Glomerular endothelial cell (primary cell): ENCODE measurements at places on chromosomes 11 and 22.

- no peak for DNase-seq
Observed at GRCh38 chr11:65558002-65558929, at the start of gene LTBP3. Gene LTBP3, minus strand, starts transcription at chr11:65558359. Its CDS starts 400 bp downstream, at chr11:65557959.

DNA sequence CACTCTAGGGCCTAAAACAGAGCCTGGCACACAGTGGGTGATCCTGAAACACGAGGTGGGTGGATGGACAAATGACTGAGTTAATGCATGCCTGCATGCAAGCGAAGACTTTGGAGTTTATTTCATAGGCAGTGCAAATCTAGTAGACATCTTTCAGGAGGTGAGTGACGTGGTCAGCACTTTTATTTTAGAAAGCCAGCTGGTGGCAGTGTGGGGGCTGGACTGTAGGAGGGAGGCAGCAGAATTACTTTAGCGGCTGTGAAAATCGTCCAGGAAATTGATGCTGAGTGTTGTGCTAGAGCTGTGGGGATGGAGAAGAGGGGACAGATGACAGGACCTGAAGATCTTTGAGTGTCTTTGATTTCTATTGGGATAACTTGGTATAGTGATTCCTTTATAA, 47.1 kb downstream of the BMAL1 start:
- DNase-seq: no peak

- DNase-seq: no peak
Observed at GRCh38 chr11:85903811-85904210, 48.6 kb downstream of the CCDC83 start.

GRCh38 chr22:19405133-19405532, 26.4 kb downstream of the HIRA start:
- DNase-seq: no peak

- no peak for DNase-seq
Observed at GRCh38 chr11:7592711-7593110, 78.9 kb downstream of the PPFIBP2 start.

DNA sequence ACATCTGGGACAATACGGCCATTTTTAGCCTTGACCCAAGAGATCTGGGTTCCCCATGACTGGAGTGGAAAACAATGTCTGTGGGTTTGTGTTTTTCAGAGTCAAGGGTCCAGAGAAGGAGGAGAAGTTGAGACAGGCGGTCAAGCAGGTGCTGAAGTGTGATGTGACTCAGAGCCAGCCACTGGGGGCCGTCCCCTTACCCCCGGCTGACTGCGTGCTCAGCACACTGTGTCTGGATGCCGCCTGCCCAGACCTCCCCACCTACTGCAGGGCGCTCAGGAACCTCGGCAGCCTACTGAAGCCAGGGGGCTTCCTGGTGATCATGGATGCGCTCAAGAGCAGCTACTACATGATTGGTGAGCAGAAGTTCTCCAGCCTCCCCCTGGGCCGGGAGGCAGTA, 15.7 kb downstream of the NNMT start:
- no peak for DNase-seq

GRCh38 chr22:39101226-39101625, 4.2 kb downstream of the APOBEC3H start:
- DNase-seq: no peak

DNA sequence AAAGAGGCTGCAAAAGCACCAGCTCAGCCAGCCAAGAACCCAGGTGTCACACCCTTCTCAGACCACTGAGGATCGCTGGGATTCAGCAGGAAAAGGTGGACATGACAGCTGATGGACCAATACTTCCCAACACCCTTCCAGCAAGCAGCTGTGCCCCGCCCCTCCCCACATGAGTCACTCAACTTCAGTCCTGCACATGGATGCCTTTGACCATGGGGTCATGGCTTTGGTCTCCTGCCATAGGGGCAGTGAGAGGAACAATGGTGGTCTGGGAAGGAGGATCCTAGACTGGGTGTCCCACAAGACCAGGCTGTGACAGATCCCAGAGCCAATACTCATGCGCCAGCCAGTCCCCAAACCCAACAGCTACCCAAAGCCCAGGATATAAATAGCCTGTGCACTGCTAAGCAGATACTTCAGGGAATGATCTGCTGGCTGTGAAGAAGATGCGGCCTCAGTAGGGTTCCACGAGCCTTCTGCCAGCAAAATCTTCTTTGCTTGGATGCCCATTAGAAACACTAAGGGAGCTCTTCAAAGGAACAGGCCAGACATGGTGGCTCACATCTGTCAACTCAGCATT, 5.5 kb upstream of the RGL4 start:
- no peak for DNase-seq

DNA sequence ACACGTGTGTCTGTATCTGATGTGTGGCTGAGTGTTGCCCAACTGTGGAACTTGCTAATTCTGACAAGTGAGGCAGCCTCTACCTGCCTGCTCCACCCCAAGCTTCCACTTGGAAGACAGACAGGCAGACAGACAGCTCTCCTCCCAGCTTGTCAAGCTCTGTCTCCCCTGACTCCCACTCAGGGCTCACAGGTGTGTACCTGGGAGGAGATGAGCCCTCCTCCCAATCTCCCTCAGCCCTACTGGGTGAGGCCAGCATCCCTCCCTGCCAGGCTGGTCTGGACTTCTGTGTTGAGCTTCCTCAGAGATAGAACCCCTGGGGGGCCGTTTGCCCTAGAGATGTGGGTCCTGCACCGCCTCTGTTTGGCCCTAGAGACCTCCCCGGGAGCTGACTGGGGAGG, 1.0 kb upstream of the CHRM1 start:
- no peak for DNase-seq

DNA sequence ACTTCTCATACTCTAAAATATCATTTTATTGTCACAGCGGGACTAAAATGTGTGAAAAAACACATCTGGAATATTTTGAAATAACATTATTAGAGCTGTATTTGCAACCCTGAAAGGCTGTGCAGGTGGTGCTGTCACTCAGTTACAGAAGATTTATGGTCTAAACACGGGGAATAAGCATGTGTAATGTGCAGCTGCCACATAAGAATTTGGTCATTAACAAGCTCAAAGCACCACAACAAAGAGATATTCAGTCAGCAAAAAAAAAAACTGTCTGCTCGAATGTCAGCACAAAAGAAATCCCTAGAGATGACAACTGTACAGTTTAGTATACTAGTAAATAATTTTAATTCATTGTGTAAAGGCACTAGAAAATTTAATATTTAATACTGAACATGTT, 31.3 kb downstream of the TMEM123 start:
- no peak for DNase-seq

DNA sequence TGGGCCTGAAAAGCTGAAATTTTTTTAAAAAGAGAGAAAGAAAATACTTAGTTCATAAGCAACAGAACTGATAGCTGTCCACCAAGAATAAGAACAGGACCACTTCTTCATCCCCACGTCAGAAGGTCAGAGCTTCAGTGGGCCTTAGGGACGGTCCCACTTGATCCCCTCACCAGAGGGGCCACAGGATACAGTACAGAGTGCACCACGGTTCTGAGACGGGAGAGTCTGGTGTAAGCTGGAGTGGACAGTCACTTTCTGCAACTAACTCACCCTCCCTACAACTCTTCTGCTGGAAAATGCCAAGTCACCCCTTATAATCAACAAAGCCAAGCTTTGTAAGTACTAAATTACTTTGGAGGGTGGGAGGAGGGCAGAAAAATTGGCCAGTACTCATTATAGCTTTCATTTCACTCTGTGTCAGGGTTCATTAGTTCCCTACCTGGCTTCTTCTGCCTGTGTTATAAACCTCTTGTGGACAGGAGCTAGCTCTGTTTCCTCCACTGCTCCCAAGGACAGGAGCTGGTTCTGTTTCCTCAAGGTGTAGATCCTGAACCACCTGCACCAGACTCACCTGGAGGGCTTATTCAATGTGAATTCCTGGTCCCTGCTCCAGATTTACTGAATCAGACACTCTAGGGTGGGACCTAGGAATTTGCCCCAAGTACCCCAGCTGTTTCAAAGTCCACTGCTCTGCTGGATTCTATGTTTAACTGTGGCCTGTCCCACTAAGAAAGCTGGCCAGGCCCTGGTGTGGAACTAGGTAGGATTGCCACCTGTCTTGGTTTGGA, 39.6 kb downstream of the SCGB1A1 start:
- no peak for DNase-seq

GRCh38 chr11:78190374-78190773, 1.7 kb downstream of the USP35 start:
- no peak for DNase-seq

- DNase-seq: no peak
Observed at GRCh38 chr22:40733919-40734318, 54.6 kb downstream of the MCHR1 start.

DNA sequence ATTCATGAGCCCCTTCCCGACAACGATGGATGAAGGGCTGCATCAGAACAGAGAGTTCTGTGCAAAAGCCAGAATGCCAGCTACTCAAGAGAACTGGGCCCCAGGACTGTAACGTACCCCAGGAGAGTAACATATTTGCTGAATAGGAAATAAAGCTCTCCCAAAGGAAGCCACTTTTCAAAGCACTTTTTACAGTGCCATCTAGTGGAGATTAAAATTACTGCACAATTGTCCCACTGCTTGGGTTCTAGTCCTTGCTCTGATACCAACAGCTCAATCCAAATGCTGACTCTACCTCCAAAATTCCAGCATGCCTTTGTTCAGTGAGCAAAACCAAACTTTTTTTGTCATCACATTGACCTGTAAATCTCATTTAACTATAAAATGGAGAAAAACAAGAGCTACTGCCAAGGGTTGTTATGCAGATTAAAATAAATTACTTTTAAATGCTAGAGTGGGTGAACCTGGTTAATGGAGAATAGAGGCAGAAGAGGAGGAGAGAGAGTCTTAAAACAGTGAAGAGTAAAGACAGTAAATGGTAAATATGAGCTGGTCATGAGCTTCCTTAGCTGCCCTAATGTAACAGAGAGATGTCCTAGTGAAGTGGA, 87.6 kb upstream of the FSHB start:
- DNase-seq: peak; percentile 12

DNA sequence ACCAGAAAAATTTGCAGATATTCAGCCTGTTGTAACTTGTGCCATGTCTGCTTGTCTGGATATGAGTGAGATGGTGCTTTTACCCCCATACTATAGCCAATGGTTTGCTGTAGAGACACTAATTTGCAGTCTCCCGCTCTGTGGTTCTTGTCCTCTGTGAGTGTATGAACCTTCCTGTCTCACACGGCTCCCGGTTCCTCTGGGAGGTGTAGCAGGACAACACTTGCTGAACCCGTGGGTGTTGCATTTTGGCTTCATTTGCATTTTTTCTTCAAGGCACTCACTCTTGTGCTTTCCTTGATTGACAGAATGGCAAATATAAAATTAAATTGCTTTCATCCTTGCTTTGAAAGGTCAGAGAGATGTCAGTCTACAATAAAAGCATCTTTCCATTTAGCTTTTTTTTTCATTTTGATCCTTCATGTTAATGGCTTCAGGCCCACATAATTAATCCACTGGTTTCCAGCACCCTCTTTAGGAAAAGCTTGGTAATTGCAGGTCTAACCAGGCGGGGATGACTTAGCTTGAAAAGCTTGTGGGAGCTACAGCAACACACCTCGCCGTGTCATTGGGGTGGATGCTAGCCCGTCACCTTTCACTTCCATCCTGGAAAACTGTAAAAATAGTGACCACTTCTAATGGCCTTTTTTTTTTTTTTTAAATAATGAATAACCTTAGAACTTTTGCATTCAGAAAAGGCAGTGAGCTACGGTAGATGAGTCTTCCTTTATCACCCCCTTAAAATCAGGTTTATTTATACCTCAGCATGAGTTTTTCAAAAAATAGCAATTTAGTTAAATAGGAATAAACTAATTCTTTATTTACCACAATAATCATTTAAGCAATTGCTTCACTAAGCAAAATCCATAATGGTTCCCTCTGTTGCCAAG, 27.4 kb upstream of the ST14 start:
- peak; percentile 44 for DNase-seq

- DNase-seq: no peak
Observed at GRCh38 chr22:19019029-19019678, 83.1 kb upstream of the PRODH start.

DNA sequence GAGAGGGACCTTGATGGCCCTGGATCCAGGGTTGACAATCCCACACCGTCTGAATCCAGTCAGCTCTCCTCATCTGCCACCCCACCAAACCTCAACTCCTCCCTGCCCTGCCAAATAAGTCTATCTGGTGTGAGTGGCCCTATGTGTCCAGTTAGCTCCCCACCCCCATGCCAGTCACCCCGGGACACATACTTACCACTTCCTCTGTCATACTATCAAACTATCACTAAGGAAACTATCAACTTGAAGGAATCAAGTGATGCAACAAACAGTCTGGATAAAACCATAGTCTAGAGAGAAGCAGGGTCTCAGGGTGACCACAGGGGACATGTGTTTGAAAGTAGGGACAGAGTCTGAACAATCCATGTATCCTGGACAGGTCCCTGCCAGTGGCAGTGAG, 13.2 kb upstream of the CSF2RB start:
- DNase-seq: no peak

- DNase-seq: no peak
Observed at GRCh38 chr11:127137771-127138280, 137.3 kb upstream of the KIRREL3 start.

- peak; percentile 87 for DNase-seq
Observed at GRCh38 chr11:76578654-76579055, 91.9 kb downstream of the LRRC32 start.

DNA sequence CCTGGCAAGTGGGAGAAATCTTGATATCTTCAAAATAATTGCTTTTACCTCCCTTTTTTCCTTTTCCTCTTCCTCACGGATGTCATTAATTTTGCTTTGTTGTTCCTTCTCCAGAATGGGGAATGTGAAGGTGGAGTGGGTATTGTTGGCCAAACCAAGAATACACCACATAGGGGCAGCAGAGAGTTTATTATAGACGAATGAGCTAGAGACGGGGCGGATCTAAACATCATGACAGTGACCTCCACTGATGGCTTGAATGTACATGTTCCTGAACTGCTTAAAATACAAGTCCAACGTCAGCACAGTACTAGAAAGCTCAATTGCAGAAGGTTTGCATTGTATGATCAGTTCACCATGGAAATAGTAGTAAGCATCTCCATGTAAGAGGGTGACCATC, 122.3 kb upstream of the SNX19 start:
- no peak for DNase-seq

DNA sequence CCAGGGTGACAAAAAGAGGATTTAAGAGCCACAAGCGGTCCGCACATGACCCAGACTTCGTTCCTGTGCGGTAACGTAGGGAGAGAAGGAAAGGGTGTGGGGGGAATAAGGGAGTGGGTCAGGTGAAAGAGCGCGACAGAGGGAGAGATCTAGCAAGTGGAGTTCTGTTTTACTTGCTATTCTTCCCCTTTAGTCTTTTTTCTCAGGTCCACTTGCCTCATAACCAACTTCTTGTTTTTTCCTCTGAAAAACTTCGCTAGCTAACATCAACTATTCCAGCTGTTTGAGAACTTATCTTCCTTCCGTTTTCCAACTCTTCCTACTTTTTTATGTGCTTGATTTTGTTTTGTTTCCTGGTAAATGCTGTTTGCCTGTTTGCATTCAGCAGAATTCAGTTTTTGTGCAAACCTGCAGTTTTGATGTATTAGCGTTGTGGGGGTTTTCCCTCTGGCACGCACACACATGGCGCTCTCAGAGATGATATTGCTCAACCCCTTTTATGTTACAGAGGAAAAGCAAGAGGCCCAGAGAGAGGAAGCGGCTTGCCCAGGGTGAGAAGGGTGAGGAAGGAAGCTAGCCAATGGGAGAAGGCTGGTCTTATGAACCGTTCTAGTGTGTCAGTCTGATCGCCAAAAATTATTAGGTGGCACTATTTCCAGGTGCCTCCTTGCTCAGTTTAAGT, 592 bp upstream of the CTSC start:
- no peak for DNase-seq

- DNase-seq: no peak
Observed at GRCh38 chr11:45150301-45150700, 3.9 kb downstream of the PRDM11 start.

- no peak for DNase-seq
Observed at GRCh38 chr11:118662401-118663271, 16.8 kb downstream of the TREH start.
